ENCODE measurements at places on chromosomes 2 and 18.
A peak's percentile ranks its signal among the peaks of the same experiment; 100 is the strongest.

DNA sequence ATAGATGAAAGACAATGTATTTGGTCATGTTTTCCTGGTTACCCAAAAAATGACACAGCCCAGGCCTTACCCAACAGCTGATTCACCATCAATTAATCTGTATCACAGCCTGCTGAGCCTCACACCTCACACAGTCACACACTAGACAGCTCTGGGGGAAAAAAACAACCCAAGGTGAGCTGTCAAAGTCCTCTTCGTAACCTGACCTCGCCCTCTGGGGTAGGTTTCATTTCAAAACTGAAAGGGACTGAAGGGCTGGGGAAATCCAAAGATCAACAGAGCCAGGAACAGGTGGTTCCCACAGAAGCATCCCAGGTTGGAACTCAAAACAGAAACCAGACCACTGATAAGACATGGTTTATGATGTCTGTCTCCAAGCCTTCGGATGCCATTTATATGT lies 18.2 kb upstream of the PCBP1 start:
- peak; percentile 86 for DNase-seq

DNA sequence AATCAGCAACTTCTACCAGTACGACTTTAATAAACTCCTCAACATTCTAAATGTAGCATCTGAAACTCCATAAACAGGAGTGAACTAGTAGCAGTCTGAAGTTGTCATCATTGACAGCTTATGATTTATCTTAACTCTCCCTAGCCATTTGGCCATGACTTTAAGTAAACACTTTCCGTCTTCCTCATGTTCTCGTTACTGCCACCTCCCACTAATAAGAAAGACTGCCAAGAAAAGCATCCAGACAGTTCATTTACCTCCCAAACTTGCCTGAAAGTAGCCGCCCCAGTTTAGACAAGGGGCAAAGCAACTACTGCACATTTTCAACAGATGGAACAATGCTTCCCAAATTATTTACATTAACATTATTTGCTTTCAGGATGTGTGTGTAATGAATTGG lies 287.5 kb downstream of the OSR1 start:
- DNase-seq = no peak

DNA sequence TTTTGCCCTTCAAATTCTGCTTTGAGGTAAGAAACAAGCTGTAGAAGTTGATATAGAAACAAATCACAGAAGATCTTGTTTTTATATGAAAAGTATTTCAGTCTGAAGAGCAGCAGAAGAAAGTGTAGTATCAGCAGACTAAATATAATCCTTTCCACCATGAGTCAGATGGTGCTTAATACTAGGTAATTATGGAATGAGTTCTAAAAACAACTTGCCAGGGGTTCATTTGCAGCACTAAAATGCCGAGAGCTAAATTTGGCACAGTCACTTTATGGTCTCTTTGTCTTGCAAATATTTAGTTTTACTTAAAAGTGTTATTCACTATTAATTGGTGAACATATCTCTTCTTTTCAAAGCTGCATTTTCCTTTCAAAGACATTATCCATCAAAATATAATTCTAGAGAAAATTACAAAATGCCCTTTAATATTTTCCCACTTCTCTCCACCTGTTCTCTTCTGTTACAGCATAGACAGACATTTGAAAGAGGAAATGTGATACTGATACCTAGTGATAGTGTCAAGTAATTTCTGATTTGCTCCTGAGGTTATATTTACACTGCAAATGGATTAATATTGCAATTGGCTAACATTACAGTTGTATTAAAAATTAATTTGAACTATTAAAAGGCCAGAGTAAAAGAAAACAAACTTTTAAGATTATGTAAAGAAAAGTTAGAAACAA lies 5.3 kb downstream of the MYL1 start:
- no peak for DNase-seq

GRCh38 chr2:102470168-102470567 lies 2.9 kb upstream of the SLC9A4 start:
- no peak for DNase-seq

GRCh38 chr18:27772081-27772480 lies 404.8 kb downstream of the CDH2 start:
- no peak for DNase-seq

GRCh38 chr2:6806604-6807003 lies 59.1 kb downstream of the CMPK2 start:
- no peak for DNase-seq

- no peak for DNase-seq
Measured at GRCh38 chr2:71610671-71611070, 157.3 kb downstream of the DYSF start.

DNA sequence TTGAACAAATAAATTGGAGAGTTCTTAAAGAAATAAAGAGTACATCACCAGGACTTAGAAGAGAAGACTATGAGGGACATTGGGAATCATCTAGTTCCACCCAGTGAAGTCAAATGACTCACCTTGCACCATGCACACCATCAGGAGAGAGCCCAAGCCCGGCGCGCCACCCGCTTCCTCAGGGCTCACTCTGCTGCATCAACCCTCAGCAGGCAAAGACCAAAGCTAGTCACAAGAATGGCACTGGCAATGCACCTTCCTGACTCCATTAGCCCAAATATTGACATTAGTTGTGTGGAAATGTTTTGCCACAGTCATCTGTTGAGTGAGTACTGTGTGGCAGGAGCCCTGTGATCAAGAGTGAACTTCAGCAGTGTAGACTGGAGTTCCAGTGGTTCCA lies 7.1 kb upstream of the LYPD6B start:
- no peak for DNase-seq

DNA sequence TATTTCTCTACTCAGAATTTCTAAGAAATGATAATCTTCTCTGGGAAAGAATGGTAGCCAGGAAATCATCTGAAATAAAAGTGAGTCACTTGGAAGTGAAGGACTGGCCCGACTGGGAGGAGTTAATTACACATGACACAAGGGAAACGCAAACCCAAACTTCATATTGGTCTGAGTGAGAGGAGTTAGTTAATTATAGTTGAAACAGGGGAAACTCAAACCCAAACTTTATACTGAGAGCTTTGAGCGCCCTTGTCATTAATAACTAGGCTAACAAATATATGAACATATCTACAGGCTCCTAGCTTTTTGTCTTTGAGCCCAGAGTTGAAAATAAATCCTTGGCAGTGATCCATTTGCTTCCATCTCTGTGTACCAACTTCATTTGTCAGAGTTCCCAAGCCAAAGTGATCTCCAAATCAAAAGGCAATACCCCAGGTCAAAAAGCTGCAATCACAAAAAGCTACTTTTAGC lies 187.8 kb upstream of the COL3A1 start:
- DNase-seq = no peak

DNA sequence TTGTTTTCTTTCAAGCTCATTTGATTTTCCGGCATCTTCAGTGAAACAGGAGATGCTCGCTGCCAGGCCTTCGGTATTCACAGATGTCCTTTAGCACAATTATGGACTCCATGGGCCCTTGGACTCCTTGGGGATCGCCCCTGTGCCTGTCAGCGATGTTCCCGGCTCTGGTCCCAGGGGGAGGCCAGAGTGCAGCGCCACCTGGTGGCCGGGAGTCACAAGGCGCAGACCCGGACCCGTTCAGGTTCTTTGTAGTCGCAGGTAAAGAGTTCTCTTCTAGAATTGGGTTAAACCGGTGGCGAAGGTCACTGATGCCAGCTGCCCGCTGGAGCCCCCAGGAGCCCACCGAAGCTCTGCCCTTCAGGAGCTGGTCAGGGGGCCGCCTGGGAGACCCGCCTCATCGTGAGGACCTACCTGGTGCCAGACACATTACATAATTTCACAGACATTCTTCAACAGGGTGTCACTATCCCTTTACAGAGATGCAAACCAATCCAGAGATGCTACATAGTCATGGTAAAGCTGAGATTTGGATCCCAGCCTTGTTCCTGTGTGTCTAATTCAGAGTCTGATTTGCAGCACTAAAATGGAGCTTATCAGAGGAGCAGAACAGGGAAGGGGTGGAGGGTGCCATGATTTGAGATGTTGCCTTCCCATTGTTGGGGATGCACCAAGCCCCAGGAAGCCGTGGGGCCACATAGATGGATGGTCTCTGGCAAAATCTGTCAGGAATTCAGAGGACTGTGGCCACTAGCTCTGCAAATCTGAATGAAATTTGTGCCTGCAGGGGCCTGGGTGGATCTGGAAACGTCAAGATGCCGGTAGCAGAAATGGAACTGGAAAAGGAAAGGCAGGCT lies 6.0 kb upstream of the INPP5D start:
- DNase-seq = peak; percentile 69

- DNase-seq = no peak
Measured at GRCh38 chr2:19607400-19607799, 249.0 kb upstream of the OSR1 start.

DNA sequence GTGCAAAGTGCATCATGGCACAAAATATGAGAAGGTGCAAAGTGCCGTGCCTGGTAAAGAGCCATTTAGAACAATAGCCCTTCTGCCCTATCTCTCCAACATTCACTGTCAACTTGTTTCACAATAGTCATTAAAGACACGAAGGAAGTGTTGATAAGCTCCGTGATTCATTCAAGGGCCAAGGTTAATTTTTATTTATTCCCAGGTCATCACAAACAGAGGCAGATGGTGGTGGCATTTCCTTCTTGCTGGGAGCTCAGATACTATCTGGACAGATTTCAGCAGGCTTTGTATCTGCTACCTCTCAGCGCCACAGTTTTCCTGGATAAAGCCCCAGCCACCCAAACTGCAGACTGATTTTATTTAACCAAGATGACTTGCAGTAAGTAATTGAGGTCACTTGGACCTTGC lies 309.3 kb downstream of the ZNF521 start:
- DNase-seq = no peak

DNA sequence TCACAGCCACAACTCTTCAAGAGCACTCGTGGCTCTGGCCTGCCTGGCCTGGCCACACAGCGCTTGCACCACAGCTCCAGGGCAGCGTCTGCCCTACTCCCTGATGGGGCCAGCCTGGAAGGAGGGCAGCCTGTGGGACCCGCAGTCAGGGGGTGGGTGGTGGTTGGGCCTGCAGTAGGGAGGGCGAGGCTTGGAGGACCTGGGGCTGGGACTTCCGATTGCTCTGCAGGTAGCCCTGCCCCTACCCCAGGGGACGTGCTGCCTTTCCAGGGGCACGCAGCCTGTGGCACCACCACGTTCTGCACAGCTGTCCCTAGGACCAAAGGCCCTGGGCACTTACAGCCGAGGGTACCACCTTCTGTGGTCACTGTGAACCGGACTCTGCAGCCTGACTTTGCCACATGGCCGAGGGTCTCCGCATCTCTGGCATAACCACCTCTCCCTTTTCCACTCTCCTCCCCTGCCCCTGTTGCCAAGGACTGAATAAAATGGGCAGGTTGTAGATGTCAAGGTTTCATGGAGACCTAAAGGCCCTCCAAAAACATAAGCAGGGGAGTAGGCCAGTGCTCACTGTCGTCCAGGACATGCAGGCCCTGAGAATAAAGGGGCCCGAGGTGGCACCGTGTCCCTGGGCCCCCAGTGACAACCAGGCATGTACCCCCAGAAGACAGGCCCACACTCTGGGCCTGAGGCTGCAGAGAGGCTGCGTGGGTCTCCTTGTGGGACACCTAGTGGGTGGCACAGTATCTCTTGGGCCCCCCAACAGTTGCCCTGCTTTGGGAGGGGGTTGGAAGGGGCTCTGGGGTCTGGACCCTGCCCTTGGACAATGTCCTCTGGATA lies 87.3 kb downstream of the INHBB start:
- no peak for DNase-seq

GRCh38 chr2:220065581-220065980 lies 438.2 kb downstream of the SLC4A3 start:
- no peak for DNase-seq

Data from activated CD4-positive, alpha-beta T cell treated with anti-CD3 and anti-CD28 coated beads, Interleukin-2, amount 50 U/mL, for 16 hours (primary cell).